Ascending aorta (tissue), 2 donors: ENCODE measurements at places on chromosomes 3 and 15.

- no peak for DNase-seq
These were observed 639 bp downstream of the MKRN3 start for GRCh38 chr15:23566071-23566554.

- no peak for DNase-seq
These were observed 83.4 kb upstream of the BHLHE40 start for GRCh38 chr3:4895838-4896237.

DNA sequence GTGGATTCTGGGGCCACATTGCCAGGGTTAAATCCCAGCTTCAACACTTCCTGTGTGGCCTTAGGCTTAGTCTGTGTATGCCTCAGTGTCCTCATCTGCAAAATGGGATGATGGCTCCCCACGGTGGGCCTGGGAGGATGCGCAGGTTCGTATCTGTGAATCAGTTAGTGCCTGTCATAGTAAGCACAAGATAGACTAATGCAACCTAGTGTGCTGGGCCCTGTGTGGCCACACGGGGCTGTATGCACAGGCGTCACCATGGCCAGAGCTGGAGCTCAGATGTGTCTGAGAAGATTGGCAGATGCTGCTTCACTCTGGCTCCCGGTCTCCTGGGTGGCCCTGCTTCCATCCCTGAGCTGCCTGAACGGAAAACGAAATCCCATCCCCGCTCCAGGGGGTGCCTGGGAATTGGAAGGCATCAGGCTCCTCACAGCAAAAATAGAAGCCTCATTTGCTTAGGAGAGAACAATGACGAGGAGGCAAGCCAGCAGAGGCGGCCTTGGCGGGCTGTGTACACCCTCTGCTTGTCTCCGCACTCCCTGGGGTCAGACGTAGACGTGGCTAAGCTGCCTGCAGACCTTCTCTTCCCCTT is 103.6 kb downstream of the APBA2 start:
- DNase-seq, result no peak

DNA sequence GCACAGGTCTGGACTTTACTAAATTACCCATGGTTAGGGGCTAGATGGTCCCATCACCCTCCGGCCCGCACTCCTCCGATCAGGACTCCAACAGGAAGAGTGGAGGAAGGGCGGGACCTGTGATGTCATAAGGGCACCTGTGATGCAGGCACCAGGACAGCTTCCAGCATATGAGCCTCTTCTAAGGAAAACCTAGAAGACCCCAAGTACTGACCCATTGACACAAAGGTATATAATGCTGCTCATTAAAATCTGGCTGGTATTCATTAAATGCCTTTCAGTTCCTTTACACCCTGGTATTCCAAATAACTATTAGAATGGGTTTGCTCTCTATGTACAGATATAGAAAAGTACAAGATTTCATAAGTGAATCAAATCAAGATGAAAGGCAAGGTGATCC is at the start of gene IQCF5:
Gene IQCF5, minus strand, starts transcription at position 101 of the 400 bp plus-strand sequence. Its CDS starts 70 bp downstream, at position 31.
- DNase-seq, result no peak

- no peak for DNase-seq
These were observed 42.9 kb upstream of the NEO1 start for GRCh38 chr15:73009066-73010056.

DNA sequence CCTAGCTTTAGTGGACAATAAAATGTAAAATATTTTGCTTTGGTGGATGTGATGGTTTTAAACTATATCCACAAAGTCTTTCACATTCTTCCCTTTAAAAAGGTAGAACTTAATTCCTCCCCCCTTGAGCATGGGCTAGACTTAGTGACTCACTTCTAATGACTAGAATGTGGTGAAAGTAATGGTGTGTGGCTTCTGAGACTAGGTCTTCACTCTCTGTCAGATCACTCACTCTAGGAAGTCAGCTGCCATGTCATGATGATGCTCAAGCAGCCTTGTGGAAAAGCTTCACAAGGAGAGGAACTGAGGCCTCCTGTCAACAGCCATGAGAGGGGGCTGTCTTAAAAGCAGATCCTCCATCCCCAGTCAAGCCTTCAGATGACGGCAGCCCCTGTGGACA is 4.2 kb downstream of the LRRC2 start:
- DNase-seq, result no peak

DNA sequence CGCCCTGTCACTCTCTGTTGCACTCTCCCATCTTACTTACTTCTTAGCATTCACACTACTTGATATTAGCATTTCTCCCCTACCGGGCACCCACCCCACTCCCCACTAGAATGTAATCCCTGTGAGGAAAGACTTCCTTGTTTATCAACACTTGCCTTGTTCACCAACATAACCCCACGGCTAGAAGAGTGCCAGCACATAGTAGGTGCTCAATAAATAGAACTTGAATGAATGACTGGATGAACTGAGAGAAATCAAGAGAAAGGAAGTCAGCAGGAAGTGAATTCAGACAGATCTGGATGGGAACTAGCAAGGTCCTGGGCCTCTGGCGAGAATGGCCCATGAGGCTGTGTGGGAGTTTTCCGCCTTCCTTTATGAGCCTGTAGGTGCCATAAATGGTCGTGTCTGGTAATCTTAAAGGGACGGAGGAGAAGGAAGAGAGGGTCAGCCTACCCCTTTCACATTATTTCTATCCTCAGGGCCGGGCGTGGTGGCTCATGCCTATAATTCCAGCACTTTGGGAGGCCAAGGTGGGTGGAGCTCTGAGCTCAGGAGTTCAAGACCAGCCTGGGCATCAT is 42.4 kb upstream of the HERC1 start:
- no peak for DNase-seq

GRCh38 chr3:30692498-30693130 is 86.2 kb downstream of the TGFBR2 start:
- DNase-seq, result no peak

DNA sequence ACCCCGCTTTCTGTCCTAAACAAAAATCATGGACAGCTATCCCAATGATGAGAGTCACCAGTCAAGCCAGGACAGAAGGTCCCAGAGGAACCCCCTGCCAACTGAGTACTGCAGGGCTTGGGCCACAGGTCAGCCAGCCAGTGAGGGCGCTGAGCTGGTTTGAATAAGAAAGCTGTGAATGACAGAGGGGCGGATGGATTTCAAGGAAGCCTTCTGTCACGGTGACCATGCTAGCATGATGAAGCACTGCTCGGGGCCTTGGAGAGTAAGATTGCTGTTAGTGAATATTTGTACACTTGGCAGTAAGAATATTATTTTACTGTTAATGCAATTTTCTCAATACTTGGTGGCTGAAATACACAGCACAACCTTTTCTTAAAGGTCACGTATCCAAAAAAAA is 734.0 kb upstream of the NR2F2 start:
- no peak for DNase-seq

DNA sequence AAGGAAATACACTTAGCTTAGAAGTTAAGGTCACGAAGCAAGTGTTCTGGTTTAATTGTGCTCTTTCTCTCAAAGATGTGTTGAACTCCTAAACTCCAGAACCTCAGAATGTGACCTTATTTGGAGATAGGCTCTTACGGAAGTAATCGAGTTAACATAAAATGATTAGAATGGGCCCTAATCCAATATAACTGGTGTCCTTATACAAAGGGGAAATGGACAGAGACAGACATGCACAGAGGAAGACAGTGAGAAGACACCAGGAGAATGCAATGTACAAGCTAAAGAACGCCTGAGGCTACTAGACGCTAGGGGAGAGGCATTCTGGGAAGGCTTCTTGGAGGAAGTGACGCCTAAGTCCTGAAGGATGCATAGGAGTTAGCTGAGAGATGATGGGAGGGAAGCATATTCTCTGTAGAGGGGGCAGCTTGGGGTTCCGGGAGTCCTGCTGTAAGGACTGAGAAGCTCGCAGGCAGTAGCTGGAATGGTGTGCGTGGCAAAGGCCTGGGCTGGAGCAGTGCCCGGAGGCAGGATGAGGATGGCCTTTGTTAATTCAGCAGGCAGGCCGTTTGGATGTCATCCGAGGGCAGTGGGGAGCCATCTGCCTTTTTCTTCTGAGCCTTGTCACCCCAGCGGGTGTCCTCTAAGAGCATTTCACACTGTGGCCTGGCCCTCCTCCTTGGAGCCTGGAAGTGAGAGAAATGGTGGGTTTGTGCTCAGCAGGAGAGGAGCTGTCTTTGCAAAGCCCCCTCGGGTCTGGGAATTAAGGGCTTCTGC is 513.4 kb downstream of the SHQ1 start:
- DNase-seq, result no peak

DNA sequence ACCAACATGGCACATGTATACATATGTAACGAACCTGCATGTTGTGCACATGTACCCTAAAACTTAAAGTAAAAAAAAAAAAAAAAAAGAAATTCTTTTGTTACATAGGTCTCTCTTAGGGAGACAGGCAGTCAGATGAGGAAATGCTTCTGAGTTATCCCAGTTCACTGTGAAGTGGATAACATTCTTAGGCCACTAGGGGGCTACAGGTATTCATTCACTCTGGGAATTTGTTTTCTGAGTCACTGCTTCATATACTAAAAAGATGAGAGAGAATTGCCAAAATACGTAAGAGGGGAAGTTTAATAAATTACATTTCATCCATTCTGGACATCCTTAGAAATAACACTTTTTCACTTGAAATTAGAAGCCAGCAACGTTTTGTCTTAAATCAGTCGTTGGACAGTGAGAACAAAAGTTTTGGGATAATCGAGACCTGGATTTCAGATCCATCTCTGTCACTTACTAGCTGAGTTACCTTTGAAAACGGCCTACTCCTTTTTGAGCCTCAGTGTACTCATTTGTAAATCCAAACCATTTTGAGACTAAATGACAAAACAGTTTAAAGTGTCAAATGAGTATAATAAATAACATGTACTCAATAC is 738.4 kb upstream of the ALCAM start:
- no peak for DNase-seq

DNA sequence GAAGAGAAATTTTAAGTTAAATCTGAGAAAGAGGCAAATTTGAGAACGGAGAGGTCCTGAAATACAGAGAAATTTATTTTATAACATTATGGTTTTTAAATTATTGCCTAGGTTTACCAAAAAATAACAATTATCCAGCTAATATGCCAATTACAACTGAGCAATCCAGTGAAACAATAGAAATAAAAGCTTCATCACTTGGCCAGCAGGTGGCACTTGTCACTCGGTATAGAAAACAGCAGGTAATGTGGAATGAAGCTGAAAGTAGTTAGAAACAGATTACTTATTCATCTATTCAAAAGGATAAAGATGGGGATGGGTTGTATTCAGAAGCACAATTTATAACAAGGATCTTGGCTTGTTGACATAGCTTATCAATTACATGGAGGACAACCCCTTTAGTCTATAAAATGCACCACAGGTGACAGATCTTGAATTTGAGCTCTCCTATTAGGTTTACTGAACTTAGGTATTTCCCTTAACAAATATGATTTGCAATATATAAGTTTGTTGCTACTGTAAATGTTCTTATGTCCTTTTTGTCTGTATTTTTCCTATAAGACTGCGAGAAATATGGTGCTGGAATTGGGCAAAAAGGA is 70.1 kb upstream of the GUCA1C start:
- no peak for DNase-seq

DNA sequence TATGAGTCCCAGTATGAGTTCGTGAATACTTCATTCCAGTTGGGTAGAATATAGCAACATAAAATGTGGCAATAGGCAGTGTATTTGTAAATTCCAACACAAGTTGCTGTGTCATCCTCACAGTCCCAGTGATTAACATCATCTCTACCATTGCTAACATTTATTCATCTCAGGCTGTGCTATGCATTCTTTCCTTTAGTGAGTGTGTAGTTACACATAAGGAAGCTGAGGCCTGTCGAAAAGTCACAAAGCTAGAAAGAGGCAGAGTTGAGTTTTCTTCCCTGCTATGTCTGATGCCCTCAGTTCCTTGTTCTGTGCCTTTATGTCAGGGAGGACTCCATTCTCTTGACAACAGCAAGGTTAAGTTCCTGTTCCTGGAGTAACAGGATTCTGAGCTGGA is 96.4 kb downstream of the FNDC3B start:
- DNase-seq, result no peak

GRCh38 chr3:57935539-57935938 is 72.7 kb upstream of the FLNB start:
- no peak for DNase-seq

GRCh38 chr3:182092662-182093262 is 381.0 kb downstream of the SOX2 start:
- DNase-seq, result no peak

DNA sequence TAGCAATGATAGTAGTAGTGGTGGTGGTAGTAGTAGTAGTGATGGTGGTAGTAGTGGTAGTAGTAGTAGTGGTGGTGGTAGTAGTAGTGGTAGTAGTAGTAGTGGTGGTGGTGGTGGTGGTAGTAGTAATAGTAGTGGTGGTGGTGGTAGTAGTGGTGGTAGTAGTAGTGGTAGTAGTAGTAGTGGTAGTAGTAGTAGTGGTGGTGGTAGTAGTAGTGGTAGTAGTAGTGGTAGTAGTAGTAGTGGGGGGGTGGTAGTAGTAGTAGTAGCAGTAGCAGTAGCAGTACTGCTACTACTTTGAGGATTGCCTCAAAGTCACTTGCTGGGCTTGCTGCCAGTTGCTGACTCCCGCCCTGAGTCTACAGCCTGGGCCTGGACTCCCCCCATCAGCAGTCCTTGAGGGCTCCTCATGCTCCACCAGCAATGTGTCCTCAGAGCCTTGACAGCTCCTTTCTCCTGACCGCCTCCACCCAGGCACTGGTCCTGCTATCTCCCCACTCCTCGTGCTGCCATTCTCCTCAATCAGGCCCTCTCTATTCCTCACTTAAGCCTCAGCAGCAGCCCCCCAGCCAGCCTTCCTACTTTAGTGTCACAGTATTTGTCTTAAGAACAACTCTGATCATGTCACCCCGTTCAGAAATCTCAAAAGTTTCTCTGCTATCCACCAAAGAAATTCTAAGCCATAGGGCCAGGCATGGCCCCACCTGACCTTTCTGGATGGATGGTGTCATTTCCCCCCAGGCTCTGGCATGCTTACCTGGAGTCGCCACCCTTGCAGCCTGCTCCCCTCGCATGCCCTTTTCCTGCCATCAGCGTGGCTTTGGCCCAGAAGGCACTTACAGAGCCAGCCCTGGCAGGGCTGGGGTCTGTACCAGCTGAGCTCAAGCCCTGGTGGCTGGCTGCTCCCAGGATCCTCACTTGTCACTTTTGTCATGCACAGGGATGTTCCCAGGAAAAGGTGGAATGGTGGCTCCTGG is 45.6 kb downstream of the DLEC1 start:
- no peak for DNase-seq

- no peak for DNase-seq
These were observed 1270.0 kb downstream of the ROBO1 start for GRCh38 chr3:78497767-78498166.

- peak; percentile 83 for DNase-seq
These were observed 256.6 kb upstream of the ROPN1 start for GRCh38 chr3:124248471-124249028.

GRCh38 chr15:39580485-39581241 is at the start of gene THBS1:
Gene THBS1, plus strand, starts transcription at chr15:39581079. Its CDS starts 779 bp downstream, at chr15:39581858.
- DNase-seq, result peak; percentile 94

DNA sequence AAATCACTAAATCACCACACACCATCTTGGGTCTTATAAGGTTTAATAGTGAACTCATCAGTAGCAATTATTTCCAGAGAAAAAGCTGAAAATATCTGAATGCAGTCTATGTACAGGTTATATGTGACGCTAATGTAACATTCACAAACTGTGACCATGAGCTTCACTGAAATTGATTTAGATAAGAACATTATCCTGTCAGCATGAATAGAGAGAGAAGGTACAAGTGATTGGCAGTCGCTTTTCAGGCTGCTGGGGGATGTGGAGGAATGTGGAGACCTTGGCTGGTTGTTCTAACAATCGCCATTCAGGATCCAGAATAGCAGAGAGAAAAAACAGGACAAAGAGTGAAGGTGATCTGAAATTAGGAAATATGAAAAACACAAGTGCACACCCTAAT is 98.1 kb downstream of the CADPS start:
- no peak for DNase-seq
